ENCODE measurements at places on chromosomes 4 and X. TPM values are rescaled to one million over a fixed set of nuclear protein-coding genes. Genes with fewer than 3 reads are reported as not detected.

The BEND4 gene
- total RNA-seq: 0.12 TPM

The PWWP3B gene
- not detected for total RNA-seq

The ARSJ gene
- total RNA-seq: not detected

The SLC7A11 gene
- total RNA-seq: 3.8 TPM

The MBTPS2 gene
- 4.3 TPM for total RNA-seq

The UGT2B11 gene
- not detected for total RNA-seq

All from G401 (cell line).